ENCODE measurements at places on chromosomes 11 and 22.

- DNase-seq, result no peak
Measured at GRCh38 chr22:29838599-29838956, 504 bp upstream of the ASCC2 start.

GRCh38 chr22:40345271-40345670, 1.0 kb upstream of the ADSL start:
- DNase-seq, result no peak

GRCh38 chr11:28038775-28039174, 69.2 kb downstream of the KIF18A start:
- no peak for DNase-seq

GRCh38 chr22:16563555-16564520, 28.8 kb downstream of the CCT8L2 start:
- no peak for DNase-seq

DNA sequence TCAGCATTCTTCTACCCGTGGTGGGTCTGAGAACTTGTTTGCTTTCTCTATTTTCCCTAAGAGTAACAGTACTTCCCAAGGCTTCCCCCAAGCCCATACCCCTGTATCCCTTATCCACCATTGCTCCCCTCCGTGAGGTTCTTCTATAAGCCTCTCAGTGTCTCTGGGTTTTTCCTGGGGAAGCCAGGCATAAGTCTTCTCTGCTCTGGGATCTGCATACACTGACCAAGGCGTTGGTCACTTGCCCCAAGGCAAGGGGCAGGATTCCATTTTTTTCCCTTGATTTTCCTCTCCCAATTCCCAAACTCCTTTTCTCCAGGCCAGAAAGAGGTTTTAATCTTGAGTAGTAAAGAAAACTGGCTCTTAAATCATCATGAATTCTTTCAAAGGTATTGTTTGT, 27.2 kb upstream of the NCAM1 start:
- DNase-seq, result no peak

GRCh38 chr11:71843858-71844257, 10.9 kb downstream of the DEFB108B start:
- DNase-seq, result no peak

DNA sequence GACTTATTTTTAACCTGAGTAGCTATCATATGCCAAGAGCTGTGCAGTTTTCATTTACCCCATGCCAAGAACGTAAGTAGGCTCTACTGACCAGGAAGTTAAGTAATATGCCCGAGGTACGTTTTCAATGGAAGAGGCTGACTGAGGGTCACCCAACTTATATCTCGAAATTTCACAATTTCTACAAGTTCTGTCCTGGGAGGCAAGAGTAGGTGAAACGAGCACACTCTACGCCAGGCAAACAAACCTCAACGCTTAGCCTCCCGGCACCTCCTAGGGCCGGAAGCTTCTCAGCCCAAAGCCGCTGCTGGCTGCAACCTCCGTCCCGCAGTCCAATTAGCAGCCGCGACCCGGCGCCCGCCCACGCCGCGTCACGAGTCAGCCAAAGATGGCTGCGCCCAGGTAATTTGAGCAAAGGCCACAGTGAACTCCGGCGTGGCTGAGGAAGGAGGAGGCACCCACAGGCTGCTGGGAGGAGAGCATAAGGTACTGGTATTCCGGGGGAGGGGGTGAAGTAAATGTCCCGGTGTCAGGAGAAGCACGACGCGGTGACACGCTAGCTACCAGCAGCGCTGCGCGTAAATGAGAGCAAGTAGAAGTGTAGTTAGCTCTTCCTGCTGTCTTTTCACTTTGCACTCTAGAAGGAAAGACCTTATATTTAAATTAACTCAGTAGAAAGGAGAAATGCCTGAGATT, at the start of gene TMEM126A:
TSS of gene TMEM126A (plus strand) at position 364 of the 696 bp plus-strand sequence. CDS start 2,289 bp downstream, outside the sequence.
- peak; percentile 89 for DNase-seq

GRCh38 chr11:117313091-117313490, 3.0 kb downstream of the BACE1 start:
- DNase-seq, result no peak

DNA sequence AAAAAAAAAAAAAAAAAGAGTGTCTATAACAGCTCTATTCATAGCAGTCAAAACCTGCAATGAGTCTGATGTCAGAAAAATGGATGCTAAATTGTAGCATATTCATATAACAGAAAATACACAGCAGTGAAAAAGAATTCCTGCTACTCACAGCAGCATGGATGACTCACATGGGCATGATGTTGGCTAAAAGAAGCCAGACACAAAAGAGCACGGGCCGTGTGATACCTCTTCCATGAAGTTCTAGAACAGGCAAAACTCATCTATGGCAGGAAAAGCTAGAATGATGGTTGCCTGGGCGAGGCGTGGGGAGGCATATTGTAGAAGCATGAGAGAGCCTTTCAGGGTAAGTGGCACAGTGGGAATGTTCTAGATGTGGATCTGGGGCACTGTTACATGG, 18.9 kb downstream of the PLAAT3 start:
- DNase-seq, result no peak

DNA sequence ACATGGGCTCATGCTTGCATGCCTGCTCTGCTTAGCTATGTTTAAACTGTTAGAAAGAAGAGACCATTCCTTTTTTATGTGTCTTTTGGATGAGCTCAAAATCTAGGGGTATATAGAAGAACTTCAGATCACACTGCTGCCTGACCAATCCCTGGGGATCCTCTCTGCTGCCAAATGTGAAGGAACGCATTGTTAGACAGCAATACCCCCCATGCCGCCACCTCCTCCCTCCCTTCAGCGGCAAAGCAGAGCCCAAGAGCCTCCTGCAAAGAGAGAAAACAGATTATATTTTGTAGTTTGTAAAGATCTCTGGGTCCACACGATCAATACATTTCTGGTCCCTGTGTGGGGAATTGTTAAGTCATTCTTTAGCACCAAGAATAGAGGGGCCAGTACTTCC, 677.6 kb downstream of the NTM start:
- no peak for DNase-seq

- no peak for DNase-seq
Measured at GRCh38 chr22:44839061-44839460, 86.7 kb downstream of the ARHGAP8 start.

DNA sequence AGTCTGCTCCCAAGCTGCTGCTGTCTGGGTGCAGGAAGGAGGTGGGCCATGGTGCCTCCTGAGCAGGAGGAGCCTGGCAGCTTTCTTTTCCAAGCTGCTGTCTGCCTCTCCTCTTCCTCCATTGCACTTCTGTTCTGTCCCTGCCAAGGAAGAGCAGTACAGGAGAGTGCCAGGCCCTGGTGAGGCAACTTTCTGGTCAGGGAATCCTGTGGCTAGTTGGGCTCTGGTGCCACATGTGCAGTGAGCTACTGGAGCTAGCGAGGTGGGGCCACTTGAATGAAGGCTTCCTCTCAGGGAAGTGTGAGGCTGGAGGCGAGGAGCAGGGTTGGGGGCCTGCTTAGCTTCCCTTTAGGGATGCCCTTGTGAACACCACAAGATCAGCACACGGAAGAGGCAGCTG, 90.0 kb downstream of the TSPAN18 start:
- DNase-seq, result no peak

GRCh38 chr11:62792202-62792575, 383 bp upstream of the TMEM223 start:
- no peak for DNase-seq

DNA sequence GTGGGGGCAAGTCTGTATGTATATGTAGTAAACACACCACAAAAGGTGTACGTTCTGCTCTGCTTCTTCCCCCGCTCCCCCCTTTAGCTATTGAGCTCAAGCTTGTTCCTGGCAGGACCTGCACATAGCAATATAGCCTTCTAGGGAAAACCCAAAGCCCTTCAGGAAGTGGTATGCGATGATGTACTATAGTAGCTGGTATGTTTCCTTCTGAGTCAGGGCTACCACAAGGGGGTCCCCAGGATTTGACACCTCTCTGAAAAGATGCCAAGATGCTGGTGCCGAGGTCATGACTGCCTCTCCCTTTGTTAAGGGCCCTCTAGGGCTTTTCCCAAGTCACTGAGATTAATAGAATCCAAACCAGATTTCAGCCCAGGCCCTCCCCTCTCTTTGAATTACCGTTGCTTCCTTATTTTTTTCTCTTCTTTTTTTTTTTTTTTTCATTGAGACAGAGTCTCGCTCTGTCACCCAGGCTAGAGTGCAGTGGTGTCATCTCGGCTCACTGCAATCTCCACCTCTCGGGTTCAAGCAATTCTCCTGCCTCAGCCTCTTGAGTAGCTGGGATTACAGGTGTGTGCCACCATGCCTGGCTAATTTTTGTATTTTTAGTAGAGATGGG, 268.4 kb downstream of the ETS1 start:
- no peak for DNase-seq

DNA sequence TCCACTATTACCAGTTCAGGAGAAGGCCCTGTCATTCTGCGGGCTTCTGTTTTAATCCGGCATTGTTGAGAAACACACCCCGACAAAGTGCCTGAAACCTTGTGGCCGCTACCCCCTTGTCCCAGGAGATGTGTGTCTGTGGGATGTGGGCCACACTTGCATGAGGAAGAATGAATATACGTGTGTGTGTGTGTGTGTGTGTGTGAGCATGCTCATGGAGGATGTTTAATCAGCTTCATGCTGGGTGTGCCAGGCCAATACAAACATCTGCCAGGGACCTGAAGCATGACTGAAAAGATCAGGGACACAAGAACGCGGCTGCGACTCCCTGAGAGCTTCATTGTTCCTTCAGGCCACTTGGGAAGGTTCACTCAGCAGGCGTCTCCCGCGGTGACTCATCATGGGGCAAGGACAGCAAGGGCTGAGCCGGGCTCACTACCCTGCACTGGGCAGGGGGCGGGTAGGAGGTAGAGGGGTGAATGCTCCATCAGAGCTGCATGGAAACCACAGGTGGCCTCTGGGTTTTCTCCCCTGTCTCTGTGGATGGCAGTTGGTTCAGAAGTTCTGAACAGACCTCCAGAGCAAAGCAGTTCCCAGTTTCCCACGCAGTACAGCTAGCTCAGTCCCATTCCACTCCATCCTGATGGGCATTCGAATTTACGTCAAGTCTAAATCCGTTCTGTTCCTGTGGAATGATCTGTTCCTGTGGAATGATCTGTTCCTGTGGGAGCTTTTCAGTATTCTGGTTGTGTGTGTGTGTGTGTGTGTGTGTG, 7.0 kb upstream of the MALAT1 start:
- DNase-seq, result no peak

DNA sequence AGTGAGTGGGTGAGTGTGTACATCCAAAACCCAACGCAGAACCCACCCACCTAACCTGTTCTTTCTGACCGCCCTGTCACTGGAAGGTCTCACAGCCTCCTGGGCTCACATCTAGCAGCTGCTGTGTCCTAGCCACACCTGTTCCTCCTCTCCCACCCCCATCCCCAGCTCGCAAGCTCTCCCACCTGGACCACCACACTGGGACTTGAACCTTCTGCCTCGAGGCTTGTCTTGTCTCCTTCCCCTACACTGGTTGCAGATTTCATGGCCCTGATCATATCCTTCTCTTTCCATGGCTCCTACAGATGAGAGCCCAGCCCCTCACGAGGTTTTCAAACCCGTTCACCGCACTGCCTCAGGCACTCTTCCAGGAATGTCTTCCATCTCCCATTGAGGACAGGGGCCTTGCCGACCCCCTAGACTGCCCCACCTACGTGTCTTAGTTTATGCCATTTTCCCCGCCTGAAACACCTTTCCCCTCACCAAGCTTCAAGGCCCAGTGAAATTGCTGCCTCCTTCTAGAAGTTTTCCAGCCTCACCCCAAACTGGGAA, 6.7 kb downstream of the IFITM10 start:
- DNase-seq, result no peak

DNA sequence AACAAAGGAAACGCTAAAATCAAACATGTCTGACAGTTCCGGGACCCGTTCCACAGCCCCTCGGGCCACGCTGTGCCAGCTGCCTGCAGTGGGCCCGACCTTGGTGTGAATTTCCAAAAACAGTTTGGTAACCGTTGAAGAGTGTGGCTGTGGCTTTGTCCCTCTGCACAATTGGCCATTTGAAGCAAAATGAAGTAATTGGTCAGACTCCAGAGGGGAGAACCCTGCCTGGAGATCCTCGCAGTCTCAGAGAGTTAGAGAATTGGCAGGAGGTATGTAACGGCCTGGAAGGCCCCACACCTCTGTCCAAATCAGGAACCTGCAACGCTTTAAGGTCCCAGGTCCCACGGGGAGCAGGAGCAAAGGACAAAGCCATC, 26.3 kb downstream of the TRMU start:
- DNase-seq, result no peak

DNA sequence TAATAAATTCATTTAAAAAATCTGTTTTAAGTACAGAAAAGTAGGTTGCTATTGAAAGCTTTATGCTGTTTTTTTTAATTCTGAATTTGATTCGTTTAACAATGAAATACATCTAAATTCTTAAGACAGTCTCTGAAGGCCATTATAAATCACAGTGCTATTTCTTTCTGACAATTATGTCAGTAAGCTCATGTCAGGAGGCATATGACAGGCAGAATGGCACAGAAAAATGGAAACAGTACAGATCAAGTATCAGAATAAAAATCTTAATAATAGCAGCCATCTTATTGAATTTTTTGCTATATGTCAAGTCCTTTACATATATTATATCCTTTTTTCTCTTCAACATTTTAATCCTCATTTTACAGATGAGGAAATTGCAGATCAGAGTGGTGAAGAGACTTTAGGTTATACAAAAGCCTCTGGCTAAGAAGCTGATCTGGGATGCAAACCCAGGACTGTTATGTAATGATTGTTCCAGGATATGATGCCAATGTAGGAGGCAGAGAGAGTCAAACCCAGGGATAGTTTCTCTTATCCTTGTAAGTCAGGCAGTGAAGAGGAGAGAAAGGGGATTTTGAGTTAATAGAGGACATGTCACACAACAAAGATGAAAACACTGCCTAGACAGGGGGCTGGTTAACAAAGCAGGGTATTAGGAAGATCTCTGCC, 283.1 kb upstream of the CCDC90B start:
- DNase-seq, result no peak

GRCh38 chr22:46287873-46288751, 8.6 kb upstream of the GTSE1 start:
- DNase-seq, result no peak

GRCh38 chr11:41878095-41878494, 418.6 kb upstream of the LRRC4C start:
- no peak for DNase-seq

- DNase-seq, result no peak
Measured at GRCh38 chr22:36048911-36049677, 20.5 kb upstream of the RBFOX2 start.

DNA sequence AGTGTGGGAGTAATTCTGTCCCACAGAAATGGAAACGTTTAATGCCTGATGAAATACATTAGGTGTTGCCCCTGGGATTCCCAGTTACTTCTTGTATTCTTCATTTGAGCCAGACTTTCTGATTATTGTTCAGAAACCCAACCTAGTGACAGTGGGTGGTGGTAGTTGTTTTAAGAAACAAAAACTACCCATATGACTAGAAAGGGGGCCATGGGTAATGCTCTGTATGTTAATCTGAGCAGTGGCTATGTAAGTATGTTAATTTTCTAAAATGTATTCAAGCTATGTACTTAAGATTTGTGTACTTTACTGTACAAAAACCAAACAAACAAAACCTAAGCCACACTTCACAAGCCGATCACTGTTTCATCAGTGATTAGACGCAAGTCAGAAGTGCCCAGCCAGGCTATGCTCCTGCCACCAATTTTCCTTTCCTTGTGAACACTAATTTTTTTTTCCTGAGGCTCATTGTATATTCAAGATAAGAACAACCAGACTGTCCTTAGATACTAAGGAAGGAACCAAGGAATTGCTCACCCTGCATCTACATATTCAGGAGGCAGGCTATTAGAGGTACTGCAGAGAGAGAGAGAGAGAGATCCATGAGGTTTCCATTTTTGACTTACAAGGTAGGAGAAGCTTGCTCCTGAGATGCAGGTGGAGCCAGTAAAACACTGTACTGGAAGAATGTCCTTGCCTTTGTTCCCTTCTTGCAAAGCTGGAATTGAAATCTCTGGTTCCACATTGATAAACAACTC, 122.7 kb downstream of the DBX1 start:
- DNase-seq, result no peak

All from HTR-8/SVneo (cell line).